ENCODE measurements at places on chromosomes 13 and 19. TPM values are rescaled to one million over a fixed set of nuclear protein-coding genes. Genes with fewer than 3 reads are reported as not detected.

Gene GFY
- not detected for total RNA-seq

Gene CGB7
- total RNA-seq = 0.04 TPM

Gene TSHZ3
- total RNA-seq = 0.18 TPM

Gene ZNF285
- total RNA-seq = 0.22 TPM

Gene GPC6
- 3.5 TPM for total RNA-seq

Gene ALKBH7
- total RNA-seq = 68.4 TPM

Gene CCDC122
- total RNA-seq = 4.6 TPM

- no peak for DNase-seq
These were observed 52.8 kb downstream of the THSD1 start for GRCh38 chr13:52353193-52353592.

DNA sequence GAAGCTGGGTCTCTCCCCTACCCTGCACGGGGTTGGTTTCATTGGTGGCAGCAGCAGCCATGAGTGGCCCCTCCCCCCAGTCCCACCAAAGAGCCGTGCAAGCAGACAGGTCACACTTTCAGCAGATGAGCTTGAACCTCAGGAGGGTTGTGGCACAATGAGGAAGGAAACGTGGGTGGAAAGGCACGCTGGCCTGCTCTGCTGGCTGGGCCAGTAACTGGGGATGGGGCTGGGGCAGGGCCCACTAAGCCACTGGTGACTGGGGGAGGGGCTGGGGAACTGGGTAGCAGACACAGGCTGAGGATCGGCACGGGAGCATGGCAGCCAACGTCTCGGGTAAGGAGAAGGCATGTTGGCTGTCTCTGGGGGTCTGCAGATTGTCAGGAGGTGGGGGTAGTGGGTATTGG, at the start of gene P2RY11:
Gene P2RY11, plus strand, starts transcription at position 289 of the 407 bp plus-strand sequence. Its CDS starts 29 bp downstream, at position 318.
- DNase-seq = no peak

DNA sequence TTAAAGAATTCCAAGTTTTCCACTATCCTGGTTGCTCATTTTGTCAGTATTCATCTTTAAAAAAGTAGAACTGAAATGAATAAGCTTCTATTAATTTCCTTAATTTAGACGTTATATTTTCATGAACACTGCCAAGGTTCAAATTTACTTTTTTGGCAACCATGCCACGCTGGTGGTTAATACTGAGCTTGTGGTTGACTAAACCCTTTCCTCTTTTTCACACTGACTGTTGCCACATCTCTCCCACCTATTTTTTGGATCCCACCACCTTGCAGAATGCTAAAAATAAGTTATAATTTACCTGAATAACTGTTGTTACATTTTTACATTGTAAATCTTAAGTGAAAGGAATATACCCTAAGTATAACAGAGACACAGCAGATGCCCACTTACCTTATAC, 45.0 kb downstream of the FLT3 start:
- no peak for DNase-seq

DNA sequence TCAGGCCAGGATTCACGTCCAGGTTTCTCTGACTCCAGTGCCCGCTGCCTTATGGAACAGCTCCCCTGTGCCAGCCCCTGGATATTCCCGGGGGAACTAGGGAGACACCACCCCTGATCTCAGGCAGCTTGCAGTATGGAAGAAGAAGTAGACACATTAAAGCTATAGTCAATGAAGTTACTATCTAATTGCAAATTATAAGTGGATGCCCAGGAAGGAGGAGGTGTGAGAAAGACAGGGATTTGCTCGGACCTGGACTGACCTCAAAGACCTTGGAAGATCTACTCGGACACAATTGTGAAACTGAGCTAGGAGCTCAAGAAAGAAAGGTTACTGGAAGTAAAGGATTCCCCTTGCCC, 10.4 kb downstream of the SIGLEC11 start:
- no peak for DNase-seq

DNA sequence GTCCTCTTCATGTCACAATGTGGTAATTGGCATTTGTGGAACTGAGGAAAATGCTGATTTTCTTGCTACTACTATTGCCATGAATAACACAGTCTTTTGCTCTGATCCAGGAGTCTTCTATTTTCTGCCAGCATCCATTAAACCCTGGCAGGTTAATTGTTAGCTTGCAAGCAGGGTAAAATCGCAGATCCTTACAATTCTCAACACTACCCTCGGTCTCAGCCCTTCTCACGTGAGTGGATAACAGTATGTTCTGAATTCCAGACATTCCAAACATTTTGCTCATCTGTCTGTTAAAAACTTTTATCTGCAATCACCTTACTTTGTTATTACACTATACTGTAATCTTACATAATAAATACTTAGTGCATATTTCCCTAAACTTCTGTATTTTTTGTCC, 251.3 kb upstream of the ATXN8OS start:
- peak; percentile 3 for DNase-seq

DNA sequence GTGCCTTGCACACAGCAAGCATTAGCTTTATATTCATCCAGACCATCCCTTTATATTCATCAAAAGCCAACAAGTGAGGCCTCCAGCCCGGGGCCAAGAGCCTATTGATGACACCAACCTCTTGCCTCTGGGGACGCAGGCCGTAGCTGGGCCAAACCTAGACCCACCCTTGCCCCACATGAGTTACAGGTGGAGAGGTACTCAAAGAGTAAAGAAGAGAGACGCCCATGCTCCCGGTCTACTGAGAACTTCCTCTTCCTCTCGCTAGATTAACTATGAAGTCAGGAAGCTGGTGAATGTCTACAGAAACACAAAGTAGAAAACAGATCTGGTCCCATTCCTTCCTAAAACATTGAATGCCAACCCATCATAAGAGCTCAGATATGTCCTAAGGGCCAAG, 3.8 kb upstream of the MLNR start:
- no peak for DNase-seq

GRCh38 chr13:77508959-77509620, 26.4 kb upstream of the SCEL start:
- peak; percentile 58 for DNase-seq

- no peak for DNase-seq
These were observed 1.0 kb downstream of the POSTN start for GRCh38 chr13:37597477-37598025.

GRCh38 chr19:43425567-43426392, 11.1 kb downstream of the TEX101 start:
- DNase-seq = peak; percentile 49

DNA sequence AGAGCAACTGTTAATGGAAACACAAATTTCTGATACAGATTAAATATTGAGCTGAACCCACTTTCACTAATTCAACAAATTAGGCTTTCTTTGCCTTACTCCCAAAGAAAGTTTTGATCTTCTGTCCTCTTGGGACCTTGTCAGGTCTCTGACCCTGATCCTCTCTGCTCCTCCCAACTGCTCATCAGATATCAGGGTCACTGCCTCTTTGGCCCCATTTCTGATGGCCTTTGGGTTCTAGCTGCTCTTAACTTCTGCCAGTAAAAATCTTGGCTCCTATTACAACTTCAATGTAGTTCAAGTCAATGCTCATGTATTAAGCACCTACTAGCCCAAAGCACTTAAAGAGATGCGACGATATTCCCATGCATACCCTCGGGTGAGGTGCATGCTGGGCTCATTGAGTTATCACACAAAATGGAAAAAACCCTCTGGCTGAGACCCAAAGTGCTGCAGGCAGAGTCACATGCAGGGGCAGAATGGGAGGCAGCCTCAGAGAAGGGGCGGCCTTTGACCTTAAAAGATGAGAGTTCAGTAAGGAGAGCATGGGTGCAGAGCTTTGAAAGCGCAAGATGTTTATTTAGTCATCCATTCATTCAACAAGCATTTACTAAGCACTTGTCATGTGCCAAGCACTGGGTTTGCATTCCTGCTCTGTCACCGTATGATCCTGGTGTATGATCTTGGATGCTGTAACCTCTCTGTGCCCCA, 183.4 kb downstream of the USP12 start:
- DNase-seq = no peak

DNA sequence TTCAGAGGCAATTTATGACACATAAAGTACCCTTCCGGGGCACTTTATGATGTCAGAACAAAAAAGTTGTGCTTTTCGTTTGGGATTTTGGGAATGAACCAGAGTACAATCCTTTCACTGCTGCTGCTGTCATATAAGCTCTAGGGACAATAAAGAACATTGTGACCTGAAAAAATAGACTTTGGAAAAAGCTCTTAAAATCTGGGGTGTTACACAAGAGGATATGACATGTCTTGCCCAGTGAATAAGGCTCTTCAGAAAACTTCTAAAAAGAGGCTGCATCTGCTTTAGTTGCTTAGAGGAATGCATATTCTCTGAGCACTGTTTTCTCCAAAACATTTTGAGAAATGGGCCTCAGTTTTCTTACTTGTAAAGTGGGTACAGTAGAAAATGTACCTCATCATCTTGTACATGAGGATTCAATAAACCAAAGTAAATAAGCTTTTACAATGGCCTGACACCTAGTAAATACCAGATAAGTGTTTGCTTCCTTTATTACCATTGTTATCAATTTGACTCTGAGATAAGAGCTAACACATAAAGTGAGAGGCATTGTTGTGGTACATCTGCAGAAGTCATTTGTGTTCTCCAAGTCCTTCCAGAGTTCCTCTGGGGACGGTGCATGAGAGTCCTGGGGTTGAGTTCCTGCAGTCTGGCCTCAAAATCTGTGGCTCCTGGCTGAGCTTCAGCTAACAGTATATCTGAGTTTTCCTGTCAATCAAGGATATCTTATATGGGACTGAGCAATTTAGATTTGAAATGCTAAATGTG, 67.4 kb upstream of the EDNRB start:
- no peak for DNase-seq

DNA sequence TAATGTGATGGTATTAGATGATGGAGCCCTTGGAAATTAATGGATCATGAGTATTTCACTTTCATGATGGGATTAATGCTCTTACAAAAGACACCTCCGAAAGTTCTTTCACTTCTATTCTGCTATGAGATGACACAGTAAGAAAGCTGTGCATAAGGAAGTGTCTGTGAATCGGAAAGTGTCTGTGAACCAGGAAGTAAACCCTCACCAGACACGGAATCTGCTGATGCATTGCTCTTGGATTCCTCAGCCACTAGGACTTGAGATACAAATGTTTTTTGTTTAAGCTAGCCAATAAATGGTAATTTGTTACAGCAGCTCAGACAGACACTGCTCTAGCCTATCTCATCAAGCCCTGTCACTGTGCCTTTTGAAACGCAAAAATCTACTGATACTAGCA, 440.4 kb upstream of the PRR20A start:
- no peak for DNase-seq

- DNase-seq = no peak
These were observed 17.9 kb upstream of the TINCR start for GRCh38 chr19:5585461-5586299.

GRCh38 chr13:24632382-24633121, 47.7 kb upstream of the ATP12A start:
- peak; percentile 19 for DNase-seq

GRCh38 chr19:17865364-17866311, 5.9 kb downstream of the RPL18A start:
- peak; percentile 67 for DNase-seq

DNA sequence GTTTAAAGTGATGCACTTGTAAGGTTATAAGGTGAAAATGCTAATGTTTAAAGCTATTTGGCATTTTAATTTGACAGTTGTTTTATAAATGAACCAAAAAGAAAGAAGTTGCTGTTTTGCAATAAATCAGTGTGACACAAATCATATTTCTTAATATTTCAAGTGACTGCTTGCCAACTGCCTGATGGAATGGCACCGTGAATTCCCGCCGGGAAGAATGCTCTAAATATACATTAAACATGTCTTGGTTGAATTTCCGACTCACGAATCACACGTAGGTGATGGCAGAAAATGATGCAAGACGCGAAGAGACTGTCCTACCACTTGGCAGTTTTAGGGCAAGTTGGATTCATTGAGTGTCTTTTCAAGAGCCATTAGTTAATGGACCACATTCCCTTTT, 3.1 kb upstream of the GJB2 start:
- DNase-seq = peak; percentile 29

DNA sequence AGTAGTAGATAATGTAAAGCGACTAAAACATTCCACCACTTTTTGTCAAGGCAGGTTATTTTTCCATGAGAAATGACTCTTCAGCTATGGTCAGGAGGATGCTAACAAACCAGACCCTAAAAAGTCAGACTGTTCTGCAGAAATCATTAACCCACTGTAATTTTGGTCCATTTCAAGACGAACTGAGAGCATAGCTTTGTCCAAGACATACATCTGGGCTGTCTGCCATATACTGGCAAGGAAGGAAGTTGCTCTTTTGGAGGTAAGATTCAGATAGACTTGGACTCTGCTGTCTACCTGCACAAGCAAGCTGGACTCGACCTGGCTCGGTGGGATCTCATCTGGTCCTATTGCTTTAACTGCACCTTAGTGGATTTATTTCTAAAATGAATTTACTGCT, 207.8 kb downstream of the POSTN start:
- no peak for DNase-seq

- DNase-seq = no peak
These were observed 7.0 kb downstream of the SEMA6B start for GRCh38 chr19:4552525-4552819.

DNA sequence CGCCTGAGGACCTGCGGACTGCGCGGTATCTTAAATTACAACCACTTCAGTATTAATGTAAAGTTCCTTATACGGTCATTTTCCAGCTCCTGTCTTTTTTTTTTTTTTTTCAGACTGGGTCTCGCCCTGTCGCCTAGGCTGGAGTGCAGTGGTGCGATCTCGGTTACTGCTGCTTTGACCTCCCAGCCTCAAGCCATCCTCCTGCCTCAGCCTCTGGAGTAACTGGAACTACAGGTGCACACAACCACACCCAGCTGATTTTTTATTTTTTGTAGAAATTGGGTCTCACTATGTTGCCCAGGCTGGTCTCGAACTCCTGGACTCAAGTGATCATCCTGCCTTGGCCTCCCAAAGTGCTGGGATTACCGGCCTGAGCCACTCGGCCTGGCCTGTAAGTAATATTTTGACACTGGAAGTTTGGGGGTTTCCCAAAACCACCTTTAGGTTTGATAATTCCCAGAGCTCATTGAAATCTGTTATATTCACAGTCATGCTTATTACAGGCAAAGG, 406 bp upstream of the EID2B start:
- no peak for DNase-seq

GRCh38 chr13:78826312-78826711, 167.4 kb upstream of the OBI1 start:
- no peak for DNase-seq

DNA sequence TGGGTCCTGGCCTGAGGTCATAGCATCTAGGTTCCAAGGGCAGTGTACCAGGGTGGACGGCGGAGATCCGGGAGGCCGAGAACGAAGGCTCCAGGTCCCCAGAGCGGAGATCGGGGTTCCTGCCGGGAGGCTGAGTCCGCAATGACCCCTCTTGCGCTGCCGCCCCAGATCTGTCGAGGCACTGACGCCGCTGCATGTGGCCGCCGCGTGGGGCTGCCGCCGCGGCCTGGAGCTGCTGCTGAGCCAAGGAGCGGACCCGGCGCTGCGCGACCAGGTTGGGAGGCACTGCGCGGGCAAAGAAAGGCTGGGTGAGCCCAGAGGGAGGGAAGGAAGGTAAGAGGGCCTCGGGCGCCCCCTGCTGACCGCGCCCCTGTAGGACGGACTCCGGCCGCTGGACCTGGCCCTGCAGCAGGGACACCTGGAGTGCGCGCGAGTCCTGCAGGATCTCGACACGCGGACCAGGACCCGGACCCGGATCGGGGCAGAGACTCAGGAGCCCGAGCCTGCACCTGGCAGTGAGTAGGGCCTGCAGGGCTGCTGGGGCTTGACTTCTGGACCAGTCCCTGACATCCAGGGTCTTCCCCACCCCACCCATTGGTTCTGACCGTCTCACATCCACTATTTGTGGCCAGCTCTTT, 906 bp downstream of the ANKLE1 start:
- peak; percentile 87 for DNase-seq

- DNase-seq = peak; percentile 67
These were observed 17.6 kb downstream of the LIG1 start for GRCh38 chr19:48152551-48152950.

- peak; percentile 35 for DNase-seq
These were observed 857 bp upstream of the MAP2K7 start for GRCh38 chr19:7902796-7903243.

- DNase-seq = no peak
These were observed 38.8 kb downstream of the NLRP12 start for GRCh38 chr19:53785196-53785889.
